NCI-H82 (cell line): ENCODE measurements at places on chromosomes 4 and X.
A peak's percentile ranks its signal among the peaks of the same experiment; 100 is the strongest.

- no peak for DNase-seq
These were observed 3.4 kb upstream of the SRPK3 start for GRCh38 chrX:153777261-153778090.

DNA sequence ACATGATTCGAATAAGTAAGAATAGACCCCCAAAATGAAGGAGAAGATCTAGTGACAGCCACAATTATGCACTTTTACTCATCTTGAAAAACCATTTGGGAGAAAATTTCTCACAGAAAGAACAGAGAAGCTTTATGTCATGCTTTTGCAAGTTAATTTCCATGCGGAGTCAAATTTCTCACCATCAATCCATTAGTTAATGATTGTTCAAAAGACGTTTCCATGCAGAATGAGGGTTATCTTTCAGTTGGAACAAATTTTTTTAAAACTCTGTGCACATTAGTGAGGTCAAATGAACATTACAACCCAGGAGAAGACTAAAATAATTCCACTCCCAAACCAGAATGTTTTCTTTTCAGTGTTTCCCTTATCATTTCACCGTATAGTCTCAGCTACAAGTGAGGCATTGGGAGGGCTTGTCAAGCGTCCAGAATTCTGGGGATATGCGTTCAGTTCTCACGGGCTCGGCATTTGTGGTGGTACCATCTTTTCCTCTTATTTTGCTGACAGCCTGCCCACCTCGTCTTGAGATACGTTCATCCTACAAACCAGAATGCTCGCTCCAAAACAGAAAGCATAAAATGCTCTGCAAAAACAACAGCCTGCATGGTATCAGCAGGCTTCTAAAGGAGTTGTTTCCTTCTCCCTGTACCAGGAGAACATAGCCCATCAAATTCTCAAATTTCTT is 130.8 kb upstream of the TBL1X start:
- no peak for DNase-seq

GRCh38 chr4:138404251-138404650 is 162.1 kb upstream of the SLC7A11 start:
- no peak for DNase-seq

GRCh38 chrX:21933077-21933476 is 7.4 kb upstream of the SMS start:
- no peak for DNase-seq

- peak; percentile 16 for DNase-seq
These were observed 40.6 kb upstream of the NAP1L5 start for GRCh38 chr4:88738180-88738579.

DNA sequence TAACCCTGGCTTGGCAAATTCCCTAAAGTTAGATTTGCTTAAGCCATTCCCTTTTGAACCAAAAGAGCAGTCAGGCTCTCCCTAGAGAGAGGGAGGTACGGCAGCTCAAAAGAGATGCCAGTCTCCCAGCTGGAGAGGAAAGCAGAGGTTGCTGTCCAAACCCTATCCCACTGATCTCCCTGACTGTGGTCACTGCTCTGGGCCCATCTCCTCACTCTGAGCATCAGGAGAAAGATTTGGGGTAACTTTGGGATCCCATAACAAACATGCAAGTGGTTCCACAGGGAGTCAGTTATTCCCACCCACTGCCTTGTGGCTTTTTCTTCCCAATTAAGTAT is 17.1 kb downstream of the ACSL1 start:
- no peak for DNase-seq

DNA sequence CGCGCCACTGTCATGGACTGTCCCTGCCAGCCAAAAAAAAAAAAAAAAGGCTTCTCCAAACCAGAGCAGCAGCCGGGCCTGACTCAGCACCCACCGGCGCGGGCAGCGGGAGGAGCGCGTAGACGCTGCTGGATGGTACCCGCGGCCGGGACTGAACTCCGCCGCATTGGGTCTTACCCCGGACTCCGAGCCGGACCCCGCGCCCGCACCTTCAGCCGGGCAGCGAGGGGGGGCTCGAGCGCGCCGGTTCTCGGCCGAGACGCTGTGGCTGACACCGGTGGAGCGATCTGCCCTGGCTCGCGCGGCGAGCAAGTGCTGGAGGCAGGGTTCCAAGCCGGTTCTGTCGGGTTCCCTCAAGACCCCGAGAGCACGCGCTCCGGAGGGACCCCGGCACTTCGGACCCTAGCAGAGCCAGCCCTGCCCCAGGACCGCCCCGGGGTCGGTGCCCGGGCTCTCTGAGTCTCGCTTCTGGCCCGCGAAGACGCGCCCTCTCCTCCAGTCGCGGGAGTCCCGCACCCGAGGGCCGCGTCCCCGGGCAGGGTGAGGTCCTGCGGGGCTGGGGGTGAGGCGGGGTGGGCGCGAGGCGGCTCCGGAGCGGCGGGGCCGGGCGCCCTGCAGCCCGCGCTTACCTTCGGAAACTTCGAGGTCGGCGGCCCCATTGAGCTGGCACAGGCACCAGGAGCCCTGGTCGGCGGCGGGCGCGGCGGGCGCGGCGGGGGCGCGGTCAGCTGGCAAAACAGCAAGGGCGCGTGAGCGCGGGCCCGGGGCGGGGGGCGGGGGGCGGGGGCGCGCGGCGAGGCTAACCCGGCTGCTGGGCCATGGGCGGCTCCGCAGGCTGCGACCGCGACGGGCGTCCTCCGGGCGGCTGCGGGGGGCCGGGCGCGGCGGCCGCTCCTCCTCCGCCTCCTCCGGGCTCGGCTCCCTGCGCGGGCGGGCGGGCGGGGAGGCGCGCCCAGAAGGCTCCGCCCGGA is 11.8 kb upstream of the MAN2B2 start:
- DNase-seq: no peak

GRCh38 chrX:39866229-39866628 is 231.5 kb downstream of the BCOR start:
- DNase-seq: no peak

- no peak for DNase-seq
These were observed 79.8 kb downstream of the PSAPL1 start for GRCh38 chr4:7354927-7355326.
